ENCODE measurements at places on chromosomes 7 and 10.

- no peak for DNase-seq
Measured at GRCh38 chr7:41582116-41582515, 120.8 kb downstream of the INHBA start.

- no peak for DNase-seq
Measured at GRCh38 chr7:1459920-1460820, 900 bp upstream of the MICALL2 start.

GRCh38 chr7:33035776-33036175 lies 26.8 kb downstream of the NT5C3A start:
- DNase-seq = no peak

DNA sequence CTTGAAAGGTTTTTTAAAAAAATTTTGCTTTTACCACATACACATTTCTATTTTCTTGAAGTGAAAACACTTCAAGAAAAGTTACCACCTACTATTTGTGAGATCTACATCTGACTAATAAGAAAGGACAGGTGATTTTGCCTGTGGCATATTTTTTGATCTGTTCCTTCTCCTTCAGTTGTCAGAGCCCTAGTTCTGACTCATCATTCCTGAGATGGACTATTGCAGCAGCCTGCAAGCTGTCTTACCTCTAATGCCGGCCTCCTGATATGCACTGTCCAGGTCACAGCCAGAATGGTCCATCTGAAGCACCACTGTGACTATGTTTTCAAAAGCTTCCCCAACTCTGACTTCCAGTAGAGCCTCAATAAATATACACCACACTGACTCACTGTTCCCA lies 28.2 kb upstream of the ANK3 start:
- DNase-seq = no peak

- DNase-seq = no peak
Measured at GRCh38 chr7:156127166-156128134, 315.2 kb upstream of the SHH start.

GRCh38 chr7:151936207-151936606 lies 20.0 kb upstream of the GALNTL5 start:
- no peak for DNase-seq

DNA sequence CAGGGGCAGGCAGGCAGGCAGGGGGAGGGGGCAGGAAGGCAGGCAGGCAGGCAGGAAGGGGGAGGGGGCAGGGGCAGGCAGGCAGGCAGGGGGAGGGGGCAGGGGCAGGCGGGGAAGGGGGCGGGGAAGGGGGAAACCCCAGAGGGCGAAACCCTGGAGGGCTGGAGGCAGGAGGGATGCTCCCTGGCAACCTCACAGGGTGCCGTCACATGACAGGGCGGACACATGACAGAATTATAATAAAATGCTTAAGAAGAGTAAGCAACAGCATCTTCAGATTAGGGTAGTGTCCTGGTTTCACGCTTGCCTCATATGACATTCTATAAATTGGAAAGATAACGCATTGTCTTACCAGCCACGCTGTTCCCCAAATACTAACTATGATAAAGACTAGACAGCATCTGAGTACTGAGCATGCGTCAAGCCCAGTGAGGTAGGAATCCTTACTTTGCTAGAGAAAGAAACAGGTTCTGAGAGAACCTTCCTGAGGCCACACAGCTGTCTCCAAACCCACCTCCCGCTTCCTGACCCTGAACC lies 131.6 kb downstream of the DIP2C start:
- no peak for DNase-seq

DNA sequence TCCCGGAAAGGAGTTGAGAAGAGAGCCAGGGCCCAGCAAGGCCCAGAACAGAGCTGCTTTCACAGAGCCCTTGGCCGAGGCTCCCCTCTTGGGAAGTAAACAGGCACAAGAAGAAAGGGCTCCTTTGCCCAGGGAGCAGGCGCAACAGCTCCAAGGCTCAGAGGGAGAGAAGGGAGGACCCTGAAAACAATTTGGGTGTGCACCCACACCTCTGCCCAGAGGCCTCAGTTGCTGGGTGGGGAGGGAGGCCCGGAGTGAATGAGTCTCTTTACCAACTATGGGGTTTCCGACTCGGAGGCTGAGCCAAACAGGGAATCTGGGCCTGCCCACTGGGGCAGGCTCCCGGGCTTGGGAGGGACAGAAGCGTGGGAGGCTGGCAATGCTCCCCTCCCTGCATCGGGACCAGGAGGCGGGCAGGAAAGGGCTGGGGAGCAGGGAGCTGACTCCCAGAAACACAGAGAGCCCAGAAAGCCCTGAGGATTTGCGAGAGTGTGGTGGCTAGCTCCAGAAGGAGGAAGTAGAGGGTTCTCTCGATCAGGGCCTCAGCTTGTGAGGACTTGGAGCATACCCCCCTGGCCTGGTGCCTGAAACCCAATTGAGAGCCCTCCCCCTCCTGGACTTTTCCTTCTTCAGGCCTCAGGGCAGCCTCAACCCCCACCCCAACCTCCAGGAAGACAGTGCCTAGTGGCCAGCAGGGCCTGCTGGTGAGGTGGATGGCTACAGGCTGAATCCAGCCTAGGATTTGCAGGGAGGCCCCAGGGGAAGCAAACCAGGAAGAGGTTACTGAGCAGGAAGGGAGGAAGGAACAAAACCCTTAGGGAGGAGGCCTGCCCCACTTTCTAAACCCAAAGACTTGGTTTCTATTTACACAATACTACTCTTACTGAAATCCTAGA lies 6.2 kb downstream of the C10orf105 start:
- peak; percentile 71 for DNase-seq

- no peak for DNase-seq
Measured at GRCh38 chr7:46007194-46007593, 86.1 kb upstream of the IGFBP3 start.

- DNase-seq = peak; percentile 67
Measured at GRCh38 chr10:75034131-75034512, 77.3 kb upstream of the SAMD8 start.

GRCh38 chr7:7962851-7963250 lies 5.7 kb upstream of the GLCCI1 start:
- no peak for DNase-seq

DNA sequence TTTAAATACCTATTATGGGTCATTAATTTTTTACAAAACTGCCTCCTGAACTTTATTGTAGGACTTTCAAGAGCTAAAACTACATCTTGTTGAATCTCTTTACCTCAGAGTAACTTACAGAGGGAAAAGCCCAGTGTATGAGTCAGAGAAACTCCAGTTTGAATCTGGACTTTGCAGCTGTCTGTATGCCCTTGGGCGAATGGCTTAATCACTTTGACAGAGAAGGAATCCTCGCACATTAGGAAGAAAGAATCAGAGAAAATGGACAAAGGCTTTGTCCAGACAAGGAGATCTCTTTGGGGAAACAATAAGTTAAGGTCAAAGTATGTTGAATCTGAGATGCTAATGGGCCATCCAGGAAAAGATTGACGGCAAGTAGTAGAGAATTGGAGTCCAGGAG lies 484.2 kb upstream of the CELF2 start:
- DNase-seq = no peak

DNA sequence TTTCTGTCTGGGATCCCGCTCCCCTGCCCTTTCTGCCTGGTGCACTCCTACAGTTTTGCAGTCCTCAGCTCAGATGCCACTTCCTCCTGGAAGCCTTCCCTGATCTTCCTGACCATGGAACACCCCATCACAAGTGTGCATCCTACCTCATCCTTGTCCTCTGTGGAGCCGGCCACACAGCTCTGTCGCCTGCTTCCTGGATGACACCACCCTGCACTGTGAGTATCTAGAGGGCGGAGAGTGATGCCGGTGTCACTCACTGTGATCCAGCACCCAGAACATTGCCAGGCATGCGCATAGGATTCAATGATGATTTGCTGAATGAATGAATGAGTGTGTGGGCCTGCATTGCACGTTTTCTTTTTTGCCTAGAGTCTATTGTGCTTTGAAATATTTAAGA lies 529.9 kb downstream of the TCERG1L start:
- DNase-seq = no peak

DNA sequence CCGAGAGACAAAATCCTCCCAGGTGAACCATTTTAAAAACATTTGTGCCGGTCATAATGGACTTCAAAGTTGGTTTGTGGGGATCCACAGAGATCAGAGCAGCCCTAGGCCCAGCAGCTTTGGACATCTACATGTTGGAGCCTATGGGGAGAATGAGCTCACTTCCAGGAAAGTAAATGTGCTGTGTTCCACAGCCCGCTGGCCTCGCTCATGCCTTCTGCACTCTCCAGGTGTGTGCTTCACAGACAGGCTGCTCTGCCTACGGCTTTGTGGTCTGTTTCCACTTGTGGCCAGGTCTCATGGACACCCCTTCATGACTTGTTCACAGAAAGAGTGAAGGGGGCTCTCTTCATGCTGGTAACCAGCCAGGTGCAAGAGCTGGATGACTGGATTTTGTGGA lies 141.6 kb downstream of the ADARB2 start:
- no peak for DNase-seq

GRCh38 chr10:521261-522250 lies 167.9 kb downstream of the DIP2C start:
- DNase-seq = no peak

GRCh38 chr10:86888585-86889381 lies 68.6 kb downstream of the MMRN2 start:
- DNase-seq = no peak

- DNase-seq = no peak
Measured at GRCh38 chr10:87865241-87865881, 1.9 kb downstream of the PTEN start.

DNA sequence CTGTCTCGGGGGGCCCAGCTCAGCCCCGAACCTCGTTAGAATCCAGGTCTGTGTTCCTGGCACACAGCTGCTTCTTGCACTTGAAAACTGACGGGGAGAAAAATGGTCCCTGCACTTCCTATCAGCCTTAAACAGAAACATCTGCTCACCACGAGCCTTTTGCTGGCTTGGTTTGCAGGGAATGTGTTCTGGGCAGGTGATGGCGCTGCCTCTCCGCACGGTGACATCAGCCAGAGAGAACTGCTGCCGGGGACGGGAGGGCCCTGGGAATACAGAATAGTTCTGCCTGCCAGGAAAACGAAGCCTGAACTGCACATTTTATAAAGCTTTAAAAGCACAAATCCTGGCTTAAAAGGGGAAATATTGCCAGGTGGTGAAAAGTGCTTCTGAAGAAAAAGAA lies 622.5 kb downstream of the TYW1 start:
- no peak for DNase-seq

DNA sequence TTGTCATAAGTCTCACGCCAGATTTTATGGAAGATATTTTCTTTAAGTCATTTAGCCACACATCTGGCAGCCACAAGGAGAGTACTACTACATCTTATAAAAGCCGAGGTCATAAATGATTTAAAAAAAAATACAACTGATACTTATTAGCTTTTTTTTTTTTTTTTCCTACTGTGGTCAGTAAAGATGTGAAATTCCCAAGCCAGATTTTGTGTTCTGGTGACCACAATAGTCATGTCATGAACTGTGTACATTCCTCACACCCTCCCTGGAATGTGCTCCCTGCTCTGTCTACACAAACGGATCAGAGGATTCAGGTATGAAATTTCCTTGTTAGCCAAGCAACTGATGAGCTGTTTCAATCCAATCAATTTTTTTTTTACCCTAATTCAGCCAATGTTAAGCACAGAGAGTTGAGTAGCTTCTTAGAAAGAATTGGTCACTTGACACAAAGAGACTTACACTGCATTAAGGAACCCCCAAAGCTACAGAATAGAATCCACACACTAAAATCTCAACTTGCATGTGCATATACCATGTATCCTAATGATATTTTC lies 54.7 kb downstream of the CHRM2 start:
- DNase-seq = no peak

DNA sequence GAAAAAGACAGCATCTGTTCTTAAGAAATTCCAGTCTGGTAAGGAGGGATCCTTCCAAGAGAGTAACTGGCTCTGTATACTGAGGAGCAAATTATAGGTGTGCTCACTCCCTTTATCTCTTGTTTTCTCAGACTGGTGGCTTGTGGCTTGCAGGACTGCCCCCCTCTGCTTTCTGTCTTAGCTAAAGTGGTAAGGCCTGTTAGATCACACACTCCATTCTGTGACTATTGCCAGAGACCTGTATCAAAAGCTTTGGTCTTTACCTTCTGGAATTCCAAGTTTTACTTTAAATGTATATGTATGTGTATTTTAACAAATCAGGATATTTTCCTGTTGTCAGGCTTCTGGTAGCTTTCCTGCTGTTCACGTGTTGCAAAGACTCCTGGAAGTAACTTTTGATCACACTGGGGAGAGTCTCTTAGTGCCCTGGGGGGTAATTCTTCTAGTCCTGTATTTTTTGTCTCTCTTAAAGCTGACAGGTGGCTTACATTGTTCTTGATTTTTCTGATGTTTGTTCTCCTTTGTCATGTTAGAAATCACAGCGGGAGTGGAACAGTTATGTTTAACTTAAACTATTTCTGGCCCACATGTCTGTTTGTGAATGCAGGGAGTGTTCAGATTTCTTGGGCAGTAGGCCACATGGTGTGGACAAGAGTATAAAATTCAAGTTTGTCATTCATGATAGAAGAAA lies 99.0 kb downstream of the PLPP4 start:
- DNase-seq = no peak

GRCh38 chr10:110211465-110211843 lies 4.0 kb downstream of the MXI1 start:
- DNase-seq = no peak

- no peak for DNase-seq
Measured at GRCh38 chr7:17055596-17055995, 173.8 kb upstream of the AGR3 start.

DNA sequence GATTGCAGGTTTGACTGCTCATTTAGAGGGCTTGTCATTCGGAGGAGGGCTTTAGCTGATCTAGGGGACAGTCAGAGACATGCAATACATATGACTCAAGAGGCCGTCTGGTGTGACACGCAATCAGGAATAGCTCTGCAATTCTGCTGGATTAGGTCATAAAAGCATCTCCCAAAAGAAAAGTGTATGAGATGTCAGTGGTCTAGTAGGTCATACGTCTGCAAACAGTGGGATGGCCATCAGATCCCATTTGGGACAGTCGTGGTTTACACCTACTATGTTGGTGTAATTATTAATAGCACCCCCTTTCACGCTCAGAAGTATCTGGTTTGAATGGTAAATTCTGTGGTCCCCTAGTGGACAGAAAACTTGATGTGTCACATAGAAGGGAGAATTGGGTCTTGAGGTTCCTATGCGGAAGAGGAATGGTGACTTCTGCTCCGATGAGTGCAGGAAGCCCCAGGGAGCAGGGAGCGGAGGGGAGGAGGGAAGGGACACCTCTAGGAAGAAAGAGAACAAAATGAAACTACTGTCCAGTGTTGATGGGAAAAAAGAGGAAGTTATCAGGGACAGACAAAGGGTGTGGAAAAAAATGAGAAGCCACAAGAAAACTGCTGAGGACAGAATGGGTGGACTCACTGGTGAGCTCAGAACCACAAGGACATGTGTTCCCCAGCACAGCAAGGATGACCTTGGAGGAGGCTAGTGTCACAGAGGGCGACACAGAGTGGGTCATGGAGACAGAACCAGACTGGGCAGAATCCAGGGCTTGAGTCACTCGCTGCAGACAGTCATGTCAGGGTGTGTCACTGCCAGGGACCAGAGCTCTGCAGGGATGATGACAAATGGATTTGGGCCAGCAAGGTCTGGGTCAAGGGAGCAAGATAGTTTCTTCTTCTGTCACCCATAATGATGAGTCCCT lies 59.9 kb downstream of the MAP3K8 start:
- DNase-seq = no peak

- DNase-seq = no peak
Measured at GRCh38 chr7:90349305-90349704, 2.8 kb downstream of the GTPBP10 start.

- DNase-seq = peak; percentile 60
Measured at GRCh38 chr7:155962191-155962967, 150.1 kb upstream of the SHH start.

Measured in activated T-cell treated with anti-CD3 and anti-CD28 coated beads, Interleukin-2, amount 50 U/mL, for 48 hours (primary cell).